Urinary bladder (tissue), 4 donors: ENCODE measurements at places on chromosomes 3 and 15. TPM values are rescaled to one million over a fixed set of nuclear protein-coding genes. Genes with fewer than 3 reads are reported as not detected.

GATM gene
- polyA plus RNA-seq: 21.8 TPM

AADACL2 gene
- 1.4 TPM for polyA plus RNA-seq

RASL12 gene
- 85.0 TPM for polyA plus RNA-seq

NPHP3 gene
- 13.0 TPM for polyA plus RNA-seq

P3H2 gene
- polyA plus RNA-seq: 9.8 TPM

CHAC1 gene
- polyA plus RNA-seq: 1.8 TPM

SPSB4 gene
- 0.29 TPM for polyA plus RNA-seq

EDEM1 gene
- polyA plus RNA-seq: 13.6 TPM

TRIM42 gene
- not detected for polyA plus RNA-seq

RPL32 gene
- polyA plus RNA-seq: 2,449 TPM

PP2D1 gene
- not detected for polyA plus RNA-seq

SRPRB gene
- 25.2 TPM for polyA plus RNA-seq

TIMP4 gene
- polyA plus RNA-seq: 25.1 TPM

FSTL1 gene
- 445 TPM for polyA plus RNA-seq

FETUB gene
- polyA plus RNA-seq: not detected

HRG gene
- 0.46 TPM for polyA plus RNA-seq

EBLN2 gene
- 0.85 TPM for polyA plus RNA-seq

TUSC7 gene
- polyA plus RNA-seq: not detected

OR5K2 gene
- polyA plus RNA-seq: not detected

SOX2 gene
- 2.2 TPM for polyA plus RNA-seq

CCNB2 gene
- polyA plus RNA-seq: 0.61 TPM
